CD4-positive, alpha-beta T cell treated with Interleukin-4 for 1 hour (primary cell): ENCODE measurements at places on chromosomes 4 and X.

GRCh38 chr4:141416219-141416618, 195.5 kb downstream of the ZNF330 start:
- DNase-seq: no peak

DNA sequence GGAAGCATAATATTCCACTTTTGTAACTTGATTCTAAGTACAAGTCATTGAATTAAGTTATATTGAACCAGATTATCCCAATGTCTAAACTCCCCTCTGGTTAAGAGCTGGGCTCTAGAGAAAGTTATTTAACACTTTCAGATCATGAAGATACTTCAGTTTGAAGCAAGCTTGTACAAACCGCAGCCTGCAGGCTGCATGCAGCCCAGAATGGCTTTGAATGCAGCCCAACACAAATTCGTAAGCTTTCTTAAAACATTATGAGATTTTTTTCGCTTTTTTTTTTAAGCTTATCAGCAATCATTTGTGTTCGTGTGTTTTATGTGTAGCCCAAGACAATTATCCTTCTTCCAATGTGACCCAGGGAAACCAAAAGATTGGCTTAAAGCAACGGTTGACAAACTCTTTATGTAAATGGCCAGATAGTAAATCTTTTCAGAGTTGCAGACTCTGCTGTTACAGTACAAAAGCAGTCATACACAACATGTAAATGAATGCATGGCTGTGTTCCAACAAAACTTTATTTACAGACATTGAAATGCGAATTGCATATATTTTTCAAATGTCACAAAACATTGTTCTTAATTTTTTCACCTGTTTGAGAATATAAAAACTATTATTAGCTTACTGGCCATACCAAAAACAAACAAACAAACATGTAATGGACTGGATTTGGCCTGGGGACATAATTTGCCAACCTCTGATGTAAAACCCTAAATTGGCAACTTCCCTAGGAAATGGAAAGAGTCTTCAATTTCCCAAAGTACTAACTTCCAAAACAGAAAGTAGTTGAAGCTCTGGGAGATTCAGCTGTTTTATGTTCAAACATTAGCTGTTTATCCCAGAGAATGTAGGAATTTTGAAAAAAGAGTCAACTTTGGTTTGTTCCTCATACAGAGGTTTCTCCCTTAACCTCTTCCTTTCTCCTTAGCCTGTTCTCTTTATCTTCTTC, 201.1 kb upstream of the MBNL3 start:
- DNase-seq: no peak

DNA sequence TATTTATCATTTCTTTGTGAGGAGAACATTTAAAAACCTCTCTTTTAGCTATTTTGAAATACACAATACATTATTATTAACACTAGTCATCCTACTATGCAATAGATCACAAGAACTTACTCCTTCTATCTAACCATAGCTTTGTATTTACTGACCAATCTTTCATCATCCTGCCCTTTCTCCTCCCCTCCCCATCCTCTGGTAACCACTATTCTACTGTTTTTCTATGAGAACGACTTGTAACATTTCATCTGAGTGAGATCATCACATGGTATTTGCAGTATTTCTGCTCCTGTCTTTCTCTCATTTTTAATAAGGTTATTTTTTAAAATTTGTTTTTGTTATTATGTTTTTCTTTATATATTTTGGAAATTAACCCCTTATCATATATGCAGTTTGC, 331.8 kb downstream of the TEX13C start:
- DNase-seq: no peak

DNA sequence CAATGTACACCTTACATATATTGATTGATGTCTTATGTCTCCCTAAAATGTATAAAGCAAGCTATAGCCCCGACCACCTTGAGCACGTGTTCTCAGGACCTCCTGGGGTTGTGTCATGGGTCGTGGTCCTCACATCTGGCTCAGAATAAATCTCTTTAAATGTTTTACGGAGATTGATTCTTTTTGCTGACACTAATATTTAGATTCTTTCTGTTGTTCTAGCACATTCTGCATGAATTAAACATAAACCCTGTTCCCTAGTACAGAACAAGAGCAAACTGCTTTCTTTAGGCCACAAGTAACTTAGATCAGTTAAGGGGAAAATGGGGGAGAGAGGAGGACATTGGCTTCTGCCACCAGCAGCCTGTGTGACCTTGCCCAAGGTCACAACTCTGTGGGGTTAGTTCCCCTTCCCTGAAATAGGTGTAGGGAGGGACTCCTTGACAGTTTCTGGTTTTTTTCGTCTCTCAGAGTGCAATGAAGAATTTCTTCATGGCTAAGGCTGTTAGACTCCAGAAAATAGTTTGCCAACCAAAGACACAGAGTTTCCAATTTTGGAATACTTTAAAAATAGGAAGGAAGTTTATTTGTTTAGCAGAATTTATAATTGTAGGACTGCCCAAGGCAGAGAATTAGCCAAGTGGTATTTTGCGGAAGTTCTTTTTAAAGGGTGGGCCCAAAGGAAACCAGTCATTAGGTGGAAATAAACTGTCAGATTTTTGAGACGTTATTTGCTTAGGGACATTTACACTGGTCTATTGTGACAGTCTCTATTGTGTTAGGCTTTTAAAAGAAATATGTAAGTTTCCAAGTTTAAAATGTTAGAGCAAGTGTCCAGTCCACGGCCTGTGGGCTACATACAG, 29.4 kb downstream of the PTTG2 start:
- DNase-seq: no peak

DNA sequence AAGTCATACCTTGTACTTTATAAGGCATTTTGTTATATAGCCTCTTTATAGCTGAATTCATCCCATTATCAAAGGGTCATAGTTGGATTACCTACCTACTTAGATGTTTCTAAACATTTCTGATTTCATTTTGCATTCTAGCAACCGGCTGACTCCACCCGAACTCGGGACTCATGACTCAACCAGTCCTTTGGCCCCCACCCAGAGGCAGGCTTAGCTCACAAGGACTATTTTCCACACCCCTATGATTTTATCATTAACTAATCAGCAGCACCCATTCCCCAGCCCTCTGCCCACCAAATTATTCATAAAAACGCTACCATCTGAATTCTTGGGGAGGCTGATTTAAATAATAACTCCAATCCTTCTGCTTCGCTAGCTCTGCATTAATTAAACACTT, 79.9 kb upstream of the EGFL6 start:
- DNase-seq: no peak

DNA sequence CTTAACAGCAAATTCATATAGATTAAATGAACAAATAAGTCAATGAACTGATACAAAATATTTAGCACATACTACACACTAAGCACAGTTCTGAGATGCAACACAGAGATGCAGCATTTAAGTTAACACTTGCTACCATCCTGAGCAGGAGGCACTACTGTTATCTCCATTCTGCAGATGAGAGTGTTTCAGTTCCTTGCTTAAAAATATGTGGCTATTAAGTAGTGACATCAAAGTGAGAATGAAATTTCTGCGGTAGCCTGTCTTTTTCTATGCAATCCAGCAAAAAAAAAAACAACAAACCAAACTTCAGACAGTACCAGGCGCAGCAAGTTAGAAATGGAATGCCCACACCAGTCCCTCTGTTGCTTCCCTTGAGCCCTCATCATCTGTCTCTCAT, 90.8 kb downstream of the SHISA3 start:
- no peak for DNase-seq

GRCh38 chr4:139184129-139184528, 7.1 kb upstream of the ELF2 start:
- no peak for DNase-seq

DNA sequence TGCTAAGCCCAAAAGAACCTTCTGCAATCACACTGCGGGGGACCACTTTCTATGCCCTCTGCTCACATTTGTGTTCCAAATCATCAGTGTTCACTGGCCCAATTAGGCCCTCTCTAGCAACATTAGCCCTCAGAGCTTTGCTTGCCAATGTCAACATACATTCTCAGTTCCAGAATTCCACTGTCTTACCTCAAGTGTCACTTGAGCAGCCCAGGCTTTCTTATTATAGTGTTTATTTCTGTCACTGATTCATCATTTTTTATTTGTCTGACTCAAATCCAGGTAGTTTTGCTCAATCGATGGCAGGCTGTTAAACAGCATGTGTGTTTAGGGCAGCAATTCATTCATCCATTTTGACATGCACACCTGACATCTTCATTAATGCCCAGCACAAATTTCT, 291.2 kb downstream of the TEX13A start:
- no peak for DNase-seq

DNA sequence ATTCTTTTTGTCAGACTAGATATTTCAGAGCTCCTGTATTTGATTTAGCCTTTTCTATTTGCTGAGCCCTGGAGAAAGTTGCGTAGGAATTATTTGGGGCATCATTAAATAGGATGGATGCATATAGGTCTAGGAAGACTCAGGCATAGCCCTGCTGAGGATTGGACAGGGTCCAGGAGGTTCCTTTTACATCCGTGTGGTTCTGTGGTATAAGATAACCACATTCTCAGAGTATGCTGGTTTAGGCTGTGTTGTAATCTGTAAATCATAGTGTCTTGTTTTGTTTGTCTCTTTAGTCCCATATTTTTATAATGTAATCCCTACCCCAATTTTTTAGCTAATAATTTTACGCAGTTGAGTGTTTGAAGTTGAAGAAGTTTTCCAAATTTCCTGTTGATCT, 513.7 kb downstream of the RPA4 start:
- DNase-seq: no peak

DNA sequence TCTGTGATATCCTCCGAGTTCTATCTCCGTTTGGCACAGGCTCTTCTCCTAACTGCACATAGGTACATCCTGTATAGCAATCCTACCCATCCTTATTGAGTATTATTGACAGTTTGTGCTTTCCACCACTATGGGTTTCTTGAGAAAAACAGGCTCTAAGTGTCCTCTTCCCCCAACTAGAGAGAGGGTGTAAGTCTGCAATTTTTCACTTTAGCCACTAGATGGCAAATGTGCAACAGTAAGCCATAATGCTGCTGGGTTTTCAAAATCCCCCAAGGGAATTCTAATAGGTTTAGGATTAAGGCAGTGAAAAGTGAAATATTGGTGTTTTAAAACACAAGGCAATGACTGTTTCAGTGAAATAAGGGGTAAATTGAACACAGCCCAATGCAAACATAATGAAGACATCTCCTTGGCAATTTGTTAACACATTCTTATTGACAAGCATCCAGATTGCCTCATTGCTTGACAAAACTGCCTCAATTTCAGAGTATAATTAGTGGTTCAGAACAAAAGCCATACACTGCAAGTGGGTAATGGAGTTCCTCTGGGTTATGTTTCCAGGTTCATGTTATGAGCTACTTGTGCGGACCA, 239.0 kb upstream of the HTR2C start:
- DNase-seq: no peak

- DNase-seq: no peak
Measured at GRCh38 chr4:142040043-142040442, 403.7 kb downstream of the IL15 start.

GRCh38 chr4:25953740-25954139, 39.7 kb downstream of the SMIM20 start:
- DNase-seq: no peak

DNA sequence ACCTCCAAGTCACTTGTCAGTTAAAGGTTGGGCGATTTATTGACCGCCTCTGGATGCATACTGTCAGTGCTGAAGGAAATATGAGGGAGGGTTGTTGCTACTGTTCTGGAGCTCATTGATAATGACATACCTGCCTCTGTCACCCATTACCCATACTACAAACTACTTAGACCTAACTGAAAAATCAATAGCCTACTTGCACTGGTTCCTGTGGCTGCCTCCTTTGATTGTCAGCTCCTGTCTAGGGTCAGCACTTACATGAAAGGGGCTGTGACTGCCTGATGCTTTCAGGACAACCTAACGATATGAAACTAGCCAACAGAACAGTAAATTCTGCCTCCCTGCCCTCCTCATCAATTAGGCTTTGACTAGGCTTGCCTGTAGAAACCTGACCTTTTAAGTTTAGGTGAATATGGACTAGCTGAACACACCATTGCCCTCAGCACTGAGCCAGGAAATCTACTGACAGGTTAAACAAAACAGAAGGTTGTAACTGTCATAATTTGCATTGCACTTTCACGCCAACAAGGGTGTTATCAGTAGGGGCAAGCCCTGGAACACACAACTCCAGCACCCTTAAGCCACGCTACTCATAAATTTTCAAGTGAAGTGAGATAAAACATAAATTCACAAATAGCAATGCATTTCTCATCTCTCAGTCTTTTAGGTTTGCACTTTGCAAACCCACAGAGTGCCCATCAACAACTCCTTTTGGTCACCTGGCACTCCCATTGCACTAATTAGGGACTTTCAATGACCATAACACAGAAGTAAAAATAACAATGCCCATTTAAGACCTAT, 9.0 kb upstream of the MAB21L2 start:
- DNase-seq: no peak

DNA sequence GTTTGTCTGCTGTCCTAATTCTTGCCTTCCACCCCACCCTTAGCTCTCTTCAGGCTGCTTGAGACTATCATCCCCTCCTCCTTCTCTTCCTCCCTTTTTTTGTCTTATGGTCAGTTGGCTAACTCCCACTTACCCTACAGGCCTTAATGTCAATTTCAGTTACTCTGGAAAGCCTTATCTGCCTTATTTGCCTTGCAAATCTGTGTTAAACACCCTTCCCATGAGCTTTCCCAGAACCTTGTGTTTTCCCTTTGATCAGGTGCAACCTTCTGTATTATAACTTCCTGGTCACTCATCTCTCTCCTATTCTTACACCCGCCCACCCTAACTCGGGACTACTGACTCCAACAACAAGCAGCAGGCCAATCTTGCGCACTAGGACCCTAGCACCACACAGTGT, 74.8 kb downstream of the COX18 start:
- DNase-seq: no peak

GRCh38 chr4:16573206-16573605, 325.2 kb downstream of the LDB2 start:
- DNase-seq: no peak

- DNase-seq: no peak
Measured at GRCh38 chrX:111811831-111812230, 64.2 kb upstream of the TRPC5OS start.

GRCh38 chrX:48458711-48459110, 11.3 kb downstream of the SLC38A5 start:
- no peak for DNase-seq

DNA sequence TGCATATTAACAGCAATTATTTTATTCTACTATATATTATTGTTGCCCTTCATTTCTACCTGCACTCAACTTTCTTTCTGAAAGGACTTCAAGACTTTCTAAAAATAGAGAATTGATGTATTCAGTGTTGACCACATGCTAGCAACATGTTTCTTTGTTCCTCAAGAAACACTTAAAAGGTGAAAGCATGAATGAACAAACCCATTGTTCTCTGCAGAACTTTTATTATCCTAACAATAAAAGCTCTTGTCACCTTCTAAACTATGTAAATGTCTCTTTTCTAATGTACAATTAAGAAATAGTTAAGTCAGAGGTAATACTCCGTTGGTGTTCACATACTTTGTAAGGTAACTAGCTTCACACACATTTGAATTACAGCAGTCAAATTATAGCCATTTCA, 638.7 kb downstream of the FSTL5 start:
- DNase-seq: no peak

DNA sequence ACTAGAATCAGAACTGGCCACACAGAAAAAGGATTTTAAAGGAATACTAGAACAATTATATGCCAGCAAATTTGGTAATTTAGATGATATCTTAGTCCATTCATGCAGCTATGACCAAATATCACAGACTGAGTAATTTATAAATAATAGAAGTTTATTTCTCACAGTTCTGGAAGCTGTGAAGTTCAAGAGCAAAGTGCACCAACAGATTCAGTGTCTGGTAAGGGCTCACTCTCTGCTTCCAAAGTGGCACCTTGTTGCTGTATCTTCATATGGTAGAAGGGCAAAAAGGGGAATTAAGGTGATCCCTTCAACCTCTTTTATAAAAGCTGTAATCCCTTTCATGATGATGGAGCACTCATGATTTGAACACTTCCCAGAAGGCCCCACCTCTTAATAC, 20.3 kb downstream of the TNIP2 start:
- no peak for DNase-seq
